ENCODE measurements at places on chromosomes 5 and 9.

GRCh38 chr5:56191656-56192055 is 41.5 kb downstream of the ANKRD55 start:
- no peak for DNase-seq

DNA sequence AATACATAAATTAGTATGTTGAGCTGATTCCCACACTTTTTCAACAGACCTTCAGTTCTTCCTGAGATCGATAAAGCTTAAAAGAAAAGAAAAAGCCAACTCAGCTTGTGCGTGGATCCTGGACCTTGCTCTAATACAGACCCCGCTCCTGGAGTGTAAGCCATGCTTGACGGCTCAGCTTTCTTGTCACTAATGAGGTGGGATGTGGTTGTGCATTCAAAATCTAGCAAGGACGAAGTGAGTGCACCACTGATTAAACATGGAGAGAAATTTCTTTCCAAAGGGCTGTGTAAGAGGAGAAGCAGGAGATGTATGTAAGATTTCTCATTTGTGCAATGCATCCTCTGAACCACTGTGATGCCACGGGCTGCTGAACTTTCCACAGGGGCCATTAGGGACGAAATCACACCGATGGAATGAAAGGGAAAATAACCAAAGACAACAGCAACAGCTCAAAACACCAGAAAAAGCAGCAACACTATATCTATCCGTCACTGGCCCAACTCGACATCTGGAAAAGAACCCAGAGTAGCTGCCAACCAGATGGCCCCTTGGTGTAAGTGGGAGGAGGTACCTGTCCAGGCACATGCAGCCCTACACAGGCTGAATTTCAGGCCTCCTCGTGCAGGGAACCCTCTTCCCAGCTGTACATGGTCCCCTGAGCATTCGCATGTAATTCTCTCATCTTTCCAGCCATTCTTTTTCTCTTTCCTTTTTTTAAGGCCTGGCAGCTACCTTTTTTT is 178.9 kb downstream of the SREK1 start:
- no peak for DNase-seq

GRCh38 chr5:136382791-136383190 is 17.4 kb upstream of the TRPC7 start:
- DNase-seq = no peak

GRCh38 chr9:14987858-14988257 is 77.6 kb upstream of the FREM1 start:
- no peak for DNase-seq

DNA sequence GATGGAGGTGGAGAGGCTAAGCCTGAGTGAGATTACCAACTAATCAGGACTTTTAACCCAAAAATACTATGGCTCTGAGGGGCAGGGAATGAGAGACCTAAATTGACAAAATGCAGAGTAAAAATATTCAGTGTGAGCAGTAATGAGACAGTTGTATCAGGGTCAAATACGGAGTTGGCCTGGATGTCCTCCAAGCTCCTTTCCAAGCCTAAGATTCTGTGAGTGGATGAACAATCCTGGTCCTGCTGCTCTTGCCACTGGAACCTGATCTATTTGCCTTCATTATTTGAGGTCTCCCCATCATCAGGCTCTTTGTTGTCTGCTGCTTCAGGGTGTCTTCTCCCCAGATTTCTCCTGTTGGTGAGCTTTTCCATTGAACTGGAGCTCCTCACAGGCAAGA is 1.1 kb downstream of the PDCD1LG2 start:
- no peak for DNase-seq

GRCh38 chr9:105978826-105979225 is 284.5 kb downstream of the TMEM38B start:
- no peak for DNase-seq

All from epithelial cell of prostate (primary cell).